Activated CD4-positive, alpha-beta T cell treated with anti-CD3 and anti-CD28 coated beads, Interleukin-2, amount 50 U/mL, for 4 hours (primary cell): ENCODE measurements at places on chromosomes 6 and 20.

- DNase-seq = no peak
These were observed 10.8 kb upstream of the UST start for GRCh38 chr6:148735989-148736388.

DNA sequence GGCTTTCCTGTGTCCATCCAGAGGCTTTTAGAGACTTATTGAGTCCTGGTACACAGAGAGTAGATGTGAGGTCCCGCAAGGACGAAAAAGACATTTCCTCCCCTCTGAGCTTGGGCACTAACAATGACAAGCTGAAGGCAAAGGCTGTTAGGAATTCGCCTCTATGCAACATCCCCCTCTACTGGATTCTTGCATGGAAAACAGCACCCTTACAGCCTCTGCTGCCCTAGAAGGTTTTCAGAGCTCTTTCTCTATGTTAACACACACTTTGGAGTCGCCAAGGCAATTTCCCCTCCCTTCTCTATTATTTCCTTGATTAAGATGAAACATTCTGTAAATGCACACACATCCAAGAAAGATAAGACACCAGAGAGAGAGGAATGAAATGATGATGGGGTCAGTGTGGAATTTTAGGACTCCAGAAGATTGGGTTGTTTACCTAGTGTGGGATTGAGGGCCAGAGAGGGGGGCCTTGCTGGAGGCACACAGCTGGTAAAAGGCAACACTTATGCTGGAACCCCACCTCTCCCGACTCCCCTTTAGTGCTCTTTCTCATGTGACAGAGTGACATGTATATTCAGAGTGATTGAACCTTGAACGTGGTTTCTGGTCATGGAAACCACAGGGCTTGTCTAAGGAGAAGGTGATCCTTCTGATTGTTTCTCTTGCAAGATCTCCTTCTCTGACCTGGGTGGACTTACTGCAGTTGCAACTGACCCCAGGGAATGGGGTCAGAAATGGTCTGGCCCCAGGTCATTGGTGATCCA is 300.7 kb downstream of the CLIC5 start:
- DNase-seq = peak; percentile 25

DNA sequence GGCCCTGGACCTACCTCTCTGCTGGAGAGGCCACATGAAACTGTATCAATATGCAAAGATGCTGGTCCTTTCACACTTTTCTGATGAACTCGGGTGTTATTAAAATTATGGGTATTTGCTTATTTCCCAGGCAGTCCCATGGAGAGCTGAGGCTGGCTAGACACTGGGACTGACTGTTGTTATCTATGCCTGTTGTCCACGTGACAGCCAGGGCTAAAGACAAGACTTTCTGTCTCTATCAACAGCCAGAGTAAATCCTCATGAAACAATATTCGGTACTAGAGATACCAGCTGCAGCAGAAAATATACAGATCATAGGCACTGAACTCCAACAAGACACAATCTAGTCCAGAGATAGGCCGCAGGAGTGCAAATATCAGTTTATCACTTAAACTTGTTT is 236.4 kb downstream of the FOXA2 start:
- no peak for DNase-seq

GRCh38 chr6:1747003-1747402 is 137.3 kb downstream of the FOXC1 start:
- no peak for DNase-seq

DNA sequence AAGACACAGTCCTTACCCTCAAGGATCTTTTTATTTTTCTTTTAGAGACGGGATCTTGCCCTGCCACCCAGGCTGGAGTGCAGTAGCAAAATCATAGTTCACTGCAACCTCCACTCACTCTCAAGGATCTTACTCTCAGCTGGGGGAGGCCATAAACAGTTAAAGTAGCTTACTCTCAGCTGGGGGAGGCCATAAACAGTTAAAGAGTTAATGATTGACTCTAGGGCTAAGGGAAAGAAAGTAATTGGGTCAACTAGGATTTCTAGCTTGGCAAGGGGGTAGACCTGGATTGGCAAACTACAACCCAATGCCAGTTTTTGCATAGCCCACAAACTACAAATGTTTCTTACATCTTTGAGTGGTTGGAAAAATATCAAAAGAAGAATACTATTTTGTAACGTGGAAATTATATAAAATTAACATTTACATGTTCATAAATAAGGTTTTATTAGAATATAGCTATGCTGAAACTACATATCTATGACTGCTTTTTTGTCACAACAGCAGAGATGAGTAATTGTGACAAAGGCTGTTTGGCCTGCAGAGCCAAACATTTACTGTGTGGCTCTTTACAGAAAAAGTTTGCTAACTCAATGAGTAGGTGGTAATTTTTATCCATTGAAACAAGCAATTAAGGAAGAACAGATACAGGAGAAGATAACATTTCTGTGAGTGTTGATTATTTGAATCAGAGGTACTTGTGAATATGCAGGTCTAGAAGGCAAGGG is 46.4 kb downstream of the PTPRA start:
- DNase-seq = no peak

- no peak for DNase-seq
These were observed 69.7 kb downstream of the STK35 start for GRCh38 chr20:2171266-2171790.

DNA sequence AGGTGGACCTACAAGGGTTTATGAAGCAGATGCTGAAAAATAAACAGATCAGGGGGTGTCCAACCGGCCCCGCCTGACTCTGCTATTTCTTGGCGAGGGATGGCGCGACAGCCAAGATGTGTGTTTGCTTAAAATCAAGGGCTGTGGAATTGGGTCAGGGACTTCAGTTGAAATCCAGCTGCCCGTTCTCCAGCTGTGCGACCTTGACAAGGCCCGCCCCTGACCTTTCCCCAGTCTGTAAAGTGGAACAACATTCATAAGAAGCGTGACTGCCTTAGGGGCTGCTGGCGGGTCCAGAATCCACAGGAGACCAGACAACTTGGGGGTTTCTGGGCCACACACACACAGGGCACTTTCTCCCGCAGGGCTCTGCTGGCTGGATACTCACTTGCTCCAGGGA is 517.5 kb downstream of the PREX1 start:
- DNase-seq = no peak

DNA sequence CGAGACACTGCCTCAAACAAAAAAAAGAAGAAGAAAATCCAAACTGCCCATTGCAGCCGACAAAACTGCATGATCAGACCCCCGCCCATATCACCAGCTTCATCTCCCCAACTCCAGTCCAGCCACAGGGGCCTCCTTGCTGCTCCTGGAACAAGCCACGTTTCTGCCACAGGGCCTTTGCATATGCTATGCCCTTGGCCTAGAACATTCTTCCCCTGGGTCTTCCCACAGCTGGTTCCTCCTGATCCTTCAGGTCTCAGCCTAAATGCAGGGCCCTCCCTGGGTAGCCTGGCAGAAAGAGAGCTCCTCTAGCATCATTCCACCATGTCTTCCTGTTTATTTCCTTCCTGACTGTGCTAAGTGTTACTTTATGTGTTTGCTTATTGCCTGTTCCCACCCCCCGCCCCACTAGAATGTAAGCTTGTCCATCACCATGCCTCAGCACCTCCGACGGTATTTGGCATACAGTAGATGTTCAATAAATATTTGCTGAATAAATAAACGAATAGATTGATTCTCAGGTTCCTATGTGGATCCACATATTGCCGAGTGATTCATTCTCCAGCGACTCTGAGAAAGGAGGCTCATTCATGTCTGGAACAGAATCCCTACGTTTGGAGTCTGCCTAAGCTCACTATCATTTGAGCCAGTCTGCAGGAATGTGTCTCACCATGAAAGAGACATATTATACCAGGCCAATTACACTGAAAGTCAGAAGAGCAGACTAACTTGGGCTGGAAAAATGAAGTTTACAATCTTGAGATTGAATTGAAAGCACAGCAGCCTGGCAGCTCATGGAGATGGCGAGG is 56.1 kb downstream of the NFATC2 start:
- no peak for DNase-seq

DNA sequence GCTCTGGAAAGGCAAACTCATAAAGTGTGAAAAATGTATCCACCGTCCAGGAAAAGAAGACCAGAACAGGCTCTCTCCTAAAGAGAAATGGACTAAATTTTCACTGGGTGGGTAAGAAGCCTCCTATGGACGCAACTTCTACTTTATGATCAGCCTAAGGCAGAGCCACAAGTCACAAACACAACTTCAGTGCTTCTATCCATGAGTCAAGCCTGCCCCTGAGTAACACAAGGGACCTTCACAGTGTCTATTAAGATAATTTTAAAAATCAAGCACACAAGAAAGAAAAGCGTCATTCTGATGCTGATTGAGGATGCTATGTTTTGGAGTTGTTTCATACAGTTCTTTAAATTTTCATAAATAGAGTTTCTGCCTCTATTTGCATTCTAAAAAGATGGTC is 601.7 kb upstream of the ARID1B start:
- DNase-seq = no peak

GRCh38 chr6:7806711-7807110 is 80.8 kb downstream of the BMP6 start:
- DNase-seq = no peak

GRCh38 chr6:5705252-5705651 is 301.5 kb downstream of the NRN1 start:
- no peak for DNase-seq

DNA sequence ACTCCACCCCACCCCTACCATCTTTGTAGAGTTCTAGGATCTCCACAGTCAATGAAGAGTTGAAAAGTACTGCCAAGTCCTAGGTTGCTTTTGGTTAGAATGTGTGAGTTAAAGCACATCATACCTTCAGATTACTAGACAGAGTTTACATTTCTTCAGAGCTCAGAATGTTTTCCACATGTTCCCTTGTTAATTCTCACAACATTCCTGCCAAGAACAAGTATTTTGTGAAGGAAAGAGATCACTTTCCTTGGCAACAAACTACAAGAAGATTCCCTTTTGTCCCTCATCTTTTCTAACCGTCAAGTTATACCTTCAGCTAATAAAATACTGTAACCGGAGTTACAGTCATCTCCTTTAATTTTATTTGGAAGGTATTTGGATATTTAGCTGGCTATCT is 266.8 kb downstream of the ZFAND3 start:
- no peak for DNase-seq

DNA sequence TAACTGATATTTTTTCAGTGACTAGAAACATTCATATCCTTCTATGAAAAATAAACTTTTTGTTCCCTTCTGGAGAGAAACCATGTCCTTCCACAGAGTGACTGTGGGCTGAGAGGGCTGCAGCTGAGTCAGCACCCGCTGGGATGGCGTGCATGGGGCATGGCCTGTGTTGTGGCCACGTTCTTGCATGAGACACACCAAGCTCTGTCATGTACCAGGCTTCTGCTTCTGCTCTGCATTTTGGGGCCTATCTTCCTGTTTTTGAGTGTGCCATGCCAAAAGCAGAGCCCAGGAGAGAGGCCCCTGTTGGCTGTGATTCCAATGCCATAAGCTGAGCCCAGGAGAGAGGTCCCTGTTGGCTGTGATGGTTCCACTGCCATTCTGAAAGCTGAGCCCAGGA is 10.8 kb downstream of the APMAP start:
- DNase-seq = no peak

DNA sequence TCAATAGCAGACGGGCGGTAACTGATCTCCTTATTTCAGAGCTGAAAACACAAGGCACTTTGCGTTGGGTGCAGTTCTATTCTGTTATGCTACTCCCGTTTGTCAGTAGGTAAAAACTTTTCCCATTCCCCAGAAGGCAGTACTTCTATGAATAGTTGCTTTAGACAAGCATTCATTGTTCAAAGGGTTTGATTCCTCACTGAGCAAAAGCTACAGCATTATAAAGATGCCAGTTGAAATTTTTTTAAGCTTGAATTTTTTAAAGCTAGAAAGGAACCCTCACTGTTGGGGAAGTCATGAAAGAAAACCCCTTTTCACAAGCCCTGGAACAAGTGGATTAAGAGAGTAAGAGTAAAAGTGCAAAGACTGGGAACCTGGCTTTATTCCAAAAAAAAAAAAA is 42.3 kb downstream of the FUT9 start:
- no peak for DNase-seq

- DNase-seq = no peak
These were observed 277.3 kb downstream of the RNF144B start for GRCh38 chr6:18664401-18664800.

DNA sequence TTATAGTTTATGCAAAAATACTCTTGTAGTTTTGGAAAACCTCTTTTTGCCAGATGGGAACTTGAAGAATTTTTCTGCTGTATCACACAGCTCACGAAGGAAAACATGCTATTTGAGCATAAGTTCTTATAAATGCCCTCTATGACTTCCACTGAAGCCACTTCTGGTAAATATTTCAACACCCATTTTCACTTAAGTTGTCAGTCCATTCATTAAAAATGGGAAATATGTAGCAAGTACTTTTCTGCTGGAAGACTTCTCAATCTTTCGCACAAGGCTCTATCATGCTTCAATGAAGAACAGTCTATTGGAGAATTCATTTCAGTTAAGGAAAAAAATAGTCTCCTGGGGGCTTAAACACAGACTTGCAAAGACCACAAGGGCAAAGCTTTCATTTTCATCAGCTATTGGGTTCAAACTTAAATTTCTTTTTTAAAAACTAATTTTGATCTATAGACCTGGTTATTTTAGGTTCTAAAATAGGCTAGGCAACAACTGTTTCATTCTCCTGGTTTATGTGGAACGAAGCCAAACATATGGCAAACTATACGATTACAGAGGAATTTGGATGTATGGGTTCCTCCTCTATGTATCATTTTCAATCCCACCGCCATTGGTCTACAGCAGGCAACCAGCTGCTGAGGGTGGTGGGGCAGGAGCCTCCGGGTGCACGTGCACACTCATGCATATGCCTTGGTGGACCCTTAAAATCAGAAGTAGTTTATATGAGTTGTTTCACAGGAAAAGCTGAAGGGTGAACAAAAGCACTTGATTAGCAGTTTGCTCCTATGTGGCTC is 38.7 kb downstream of the LAMA4 start:
- DNase-seq = no peak
